ENCODE measurements at places on chromosomes 6 and 20.

DNA sequence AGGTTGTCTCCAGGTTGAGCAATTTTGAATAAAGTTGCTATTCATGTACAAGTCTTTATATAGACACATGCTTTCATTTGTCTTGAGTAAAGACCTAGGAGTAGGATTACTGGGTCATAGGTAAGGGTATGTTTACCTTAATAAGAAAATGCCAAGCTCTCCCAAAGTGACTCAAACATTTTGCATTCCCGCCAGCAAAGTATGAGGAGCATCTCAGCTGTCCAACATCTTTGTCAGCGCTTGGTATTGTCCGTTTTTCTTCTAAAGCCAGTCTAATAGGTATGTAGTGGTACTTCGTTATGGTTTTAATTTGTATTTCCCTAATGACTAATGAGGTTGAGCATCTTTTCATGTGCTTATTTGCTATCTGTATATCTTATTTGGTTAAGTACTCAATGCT, 67.2 kb downstream of the MAP3K5 start:
- DNase-seq = no peak

GRCh38 chr6:117304446-117304845, 39.1 kb downstream of the VGLL2 start:
- no peak for DNase-seq

GRCh38 chr6:169692516-169692915, 9.3 kb downstream of the WDR27 start:
- DNase-seq = no peak

DNA sequence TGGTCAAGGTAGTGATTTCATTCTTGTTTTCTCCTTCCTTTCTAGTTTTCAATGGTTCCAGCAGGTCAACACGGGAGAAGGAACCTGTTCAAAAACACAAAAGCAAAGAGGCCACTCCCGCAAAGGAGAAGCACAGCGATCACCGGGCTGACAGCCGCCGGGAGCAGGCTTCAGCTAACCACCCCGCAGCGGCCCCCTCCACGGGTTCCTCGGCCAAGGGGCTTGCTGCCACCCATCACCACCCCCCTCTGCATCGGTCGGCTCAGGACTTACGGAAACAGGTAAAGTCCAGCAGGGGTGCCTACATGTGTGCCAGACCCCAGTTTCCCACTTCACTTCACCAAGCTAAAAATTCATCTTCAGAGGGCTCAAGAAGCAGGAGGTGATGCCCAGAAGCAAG, 175.6 kb downstream of the DTNBP1 start:
- no peak for DNase-seq

GRCh38 chr6:28812778-28813569, 110.8 kb downstream of the TRIM27 start:
- no peak for DNase-seq

- DNase-seq = no peak
Observed at GRCh38 chr6:52394251-52394666, 25.9 kb upstream of the EFHC1 start.

- no peak for DNase-seq
Observed at GRCh38 chr6:497258-497657, 105.7 kb downstream of the IRF4 start.

GRCh38 chr6:20415712-20416454, 14.2 kb downstream of the E2F3 start:
- DNase-seq = no peak

- DNase-seq = no peak
Observed at GRCh38 chr6:105099371-105099770, 80.4 kb downstream of the POPDC3 start.

DNA sequence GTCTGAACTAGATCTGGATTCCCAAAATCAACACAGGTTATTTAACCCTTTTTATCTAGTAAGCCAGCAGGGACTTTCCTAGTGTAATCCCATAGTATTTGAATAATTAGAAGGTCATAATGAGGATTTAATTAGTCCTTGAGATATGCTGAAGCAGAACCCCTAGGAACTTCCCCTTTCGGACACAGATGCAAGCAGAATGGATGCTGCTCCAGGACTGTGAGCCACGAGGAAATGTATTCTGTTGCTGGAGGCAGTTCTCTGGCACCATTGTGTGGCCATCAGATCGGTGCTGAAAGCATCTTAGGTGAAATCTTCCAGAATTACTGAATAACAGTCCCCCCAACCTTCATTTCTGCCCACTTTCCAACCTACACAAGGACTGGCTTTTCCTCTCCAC, 206.9 kb downstream of the TMEM242 start:
- DNase-seq = no peak

- no peak for DNase-seq
Observed at GRCh38 chr20:19738951-19739350, 19.1 kb upstream of the RIN2 start.

DNA sequence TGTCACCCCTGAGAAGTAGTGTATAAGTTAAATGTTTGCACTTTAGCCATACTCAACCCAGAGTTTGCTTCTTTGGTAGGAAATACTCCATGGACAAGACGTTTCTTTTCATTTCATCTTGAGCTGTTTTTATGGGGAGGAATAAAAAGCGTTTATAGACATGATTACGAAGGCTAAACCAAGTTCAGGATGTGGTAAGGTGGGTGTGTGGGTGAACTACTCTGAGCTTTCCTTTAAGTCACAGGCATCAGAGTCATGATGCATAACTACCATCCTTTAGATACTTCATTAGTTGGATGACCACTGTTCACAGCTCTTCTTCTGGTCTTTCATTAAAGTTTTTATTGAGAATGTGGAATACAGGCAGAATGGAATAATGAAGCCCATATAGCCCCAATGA, 48.9 kb downstream of the EBF4 start:
- no peak for DNase-seq

DNA sequence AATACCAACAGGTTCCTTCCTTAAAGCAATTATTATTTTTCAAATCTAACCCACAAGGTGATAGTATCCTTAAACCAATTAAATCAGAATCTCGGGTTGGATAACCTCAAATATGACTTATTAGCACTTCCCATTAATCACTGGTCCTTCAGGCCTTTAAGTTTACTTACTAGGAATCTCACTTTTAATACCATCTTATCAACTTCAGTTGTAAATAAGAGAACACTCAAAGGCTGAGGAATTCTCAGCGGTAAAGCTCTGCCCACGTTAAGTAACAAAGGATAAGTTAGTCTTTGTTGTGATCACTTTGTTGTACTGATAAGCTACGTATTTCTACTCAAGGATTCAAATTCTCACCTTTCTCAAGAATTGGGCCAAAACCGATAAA, 82.0 kb downstream of the OR2B2 start:
- DNase-seq = no peak

GRCh38 chr20:18793625-18794427, 19.8 kb upstream of the SCP2D1 start:
- DNase-seq = peak; percentile 96

DNA sequence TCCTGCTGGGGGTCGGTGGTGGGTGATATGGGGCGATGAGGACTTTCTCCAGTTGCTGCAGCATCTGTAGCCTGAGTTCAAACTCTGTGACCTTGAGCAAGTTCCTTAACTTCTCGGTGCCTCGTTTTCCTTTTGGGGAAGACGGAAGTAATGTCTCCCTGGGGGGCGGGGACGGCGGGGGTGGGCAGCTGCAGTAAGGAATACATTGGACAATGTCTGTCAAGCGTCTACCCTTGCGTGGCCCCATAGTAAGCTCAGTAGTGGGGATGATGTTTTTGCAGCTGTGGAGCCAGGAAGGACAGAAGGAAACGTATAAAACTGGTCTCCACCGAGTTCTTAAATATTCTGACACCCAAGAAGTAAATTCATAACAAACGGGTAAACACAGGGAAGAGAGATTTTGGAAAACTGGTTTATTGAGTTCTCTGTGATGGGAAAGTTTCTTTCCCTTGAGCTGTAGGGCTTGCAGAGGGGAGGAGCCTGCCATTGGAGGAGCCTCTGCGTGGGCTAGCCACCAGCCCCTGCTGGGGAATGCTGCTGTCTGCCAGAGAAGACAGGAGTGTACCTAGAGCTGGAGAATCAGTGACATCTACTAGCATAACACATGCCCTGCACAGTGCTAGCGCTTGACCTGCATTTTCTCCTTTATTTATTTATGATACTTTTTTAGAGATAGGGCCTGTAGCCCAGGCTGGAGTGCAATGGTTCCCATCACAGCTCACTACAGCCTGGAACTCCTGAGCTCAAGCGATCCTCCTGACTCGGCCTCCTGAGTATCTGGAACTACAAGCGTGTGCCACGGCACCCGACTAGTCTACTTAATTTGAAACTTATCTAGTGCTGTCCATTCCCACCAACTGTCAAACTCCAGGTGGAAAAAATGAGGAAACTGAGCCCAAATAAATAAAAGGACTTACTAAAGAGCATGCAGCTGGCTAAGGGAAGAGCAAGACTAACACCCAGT, 1.2 kb upstream of the ACSS1 start:
- DNase-seq = no peak

DNA sequence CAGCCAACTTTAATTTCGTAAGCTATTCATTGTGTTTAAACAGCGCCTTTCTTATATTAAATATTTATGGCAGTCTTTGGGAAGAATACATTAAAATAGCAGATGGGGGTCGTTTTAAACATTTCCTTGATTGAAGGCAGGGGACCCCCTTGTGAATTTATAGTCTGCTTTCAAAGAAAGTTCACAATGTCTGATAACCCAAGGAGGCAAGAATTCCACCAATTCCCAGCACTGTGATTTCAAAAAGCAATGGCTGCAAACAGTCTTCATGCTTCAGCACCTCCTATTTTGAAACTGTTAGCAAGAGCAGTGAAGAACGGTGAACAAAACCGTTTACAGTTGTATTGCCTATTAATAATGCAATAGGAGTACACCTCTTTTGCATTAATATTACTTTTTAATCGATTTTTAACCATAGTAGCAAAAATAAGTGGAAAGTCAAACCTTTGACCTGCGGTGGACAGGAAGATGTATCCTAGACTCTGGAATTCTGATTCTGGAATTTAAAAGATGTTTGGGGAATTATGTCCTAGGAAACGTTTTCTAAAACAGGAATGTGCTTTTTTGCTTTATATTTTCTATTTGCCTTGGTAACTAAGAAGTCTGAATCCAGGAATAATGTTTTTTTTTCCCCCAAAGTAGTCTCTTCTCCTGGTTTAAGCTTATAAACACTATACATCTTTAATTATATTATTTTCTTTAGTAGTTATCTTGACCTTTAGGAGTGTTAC, 393.0 kb downstream of the CDKAL1 start:
- no peak for DNase-seq

- DNase-seq = no peak
Observed at GRCh38 chr6:131103296-131103695, 32.0 kb upstream of the AKAP7 start.

DNA sequence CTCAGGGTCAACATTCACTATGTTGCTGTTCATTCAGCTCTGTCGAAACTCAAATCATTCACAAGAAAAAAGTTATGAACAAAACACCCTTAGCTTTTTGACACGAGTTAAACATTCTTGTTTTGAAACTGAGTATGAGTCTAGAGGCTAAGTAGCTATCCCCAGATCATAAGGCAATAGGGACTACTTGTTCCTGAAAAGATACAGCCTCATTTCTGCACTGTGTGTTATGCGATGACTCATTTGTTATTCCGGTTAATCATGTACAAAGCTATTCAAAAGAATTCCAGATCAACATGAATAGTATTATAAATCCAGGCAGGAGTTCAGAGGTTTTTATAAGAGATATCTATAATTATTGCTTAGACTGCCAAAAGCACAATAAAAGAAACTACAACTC, 908.0 kb downstream of the QKI start:
- DNase-seq = no peak

- DNase-seq = no peak
Observed at GRCh38 chr6:20808439-20808838, 274.2 kb downstream of the CDKAL1 start.

GRCh38 chr6:19309661-19310060, 527.5 kb upstream of the ID4 start:
- no peak for DNase-seq

DNA sequence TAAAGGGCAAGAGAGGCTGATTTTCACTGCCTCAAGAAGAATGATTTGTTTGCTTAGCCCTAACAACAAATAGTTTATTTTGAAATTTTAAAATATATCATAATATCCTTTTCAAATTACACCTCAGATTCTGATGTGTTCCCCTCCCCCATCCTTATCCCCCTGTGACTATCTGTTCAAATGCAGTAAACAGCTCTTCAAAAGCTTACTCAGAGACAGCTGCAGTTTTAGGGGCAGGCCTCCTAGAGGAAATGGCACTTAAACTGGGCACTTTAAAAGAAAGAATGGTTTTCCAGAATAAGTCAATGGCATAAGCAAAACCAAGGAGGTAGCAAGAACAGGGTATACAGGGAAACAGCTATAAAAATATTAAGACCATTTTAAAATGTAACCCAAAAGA, 118.6 kb upstream of the UST start:
- DNase-seq = no peak

- DNase-seq = peak; percentile 50
Observed at GRCh38 chr20:44384423-44385027, 29.0 kb downstream of the HNF4A start.

DNA sequence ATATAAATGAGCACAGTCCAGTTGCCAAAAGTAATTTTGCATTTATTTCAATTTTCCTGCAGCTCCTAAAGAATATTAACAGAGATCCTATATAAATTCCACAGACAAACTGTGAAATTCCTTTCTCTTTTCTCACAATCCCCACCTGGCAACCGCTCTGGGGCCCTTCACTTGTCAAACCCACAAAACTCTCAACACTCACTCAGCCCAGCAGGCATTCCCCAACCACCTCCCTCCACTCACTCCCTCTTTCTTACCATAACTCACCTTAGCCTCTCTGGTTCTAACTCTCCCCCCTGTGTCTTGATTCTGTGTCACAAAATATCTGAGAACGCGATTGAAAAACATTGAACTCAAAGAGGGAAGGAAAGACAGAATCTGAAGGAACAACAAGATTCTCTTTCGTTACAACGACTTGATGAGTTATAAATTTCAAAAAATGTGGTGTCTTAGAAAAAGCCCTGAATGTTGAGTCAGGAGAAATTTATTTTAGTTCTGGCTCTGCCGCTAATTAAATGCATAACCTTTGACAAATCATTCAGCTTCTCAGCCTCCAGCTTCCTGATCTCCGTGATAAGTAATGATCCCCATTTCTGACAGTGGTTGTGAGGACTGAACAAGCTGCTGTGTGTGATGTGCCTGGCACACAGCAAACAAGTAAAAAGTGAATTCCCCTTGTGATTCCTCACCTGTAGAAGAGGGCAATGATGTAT, 87.9 kb downstream of the UNC5CL start:
- DNase-seq = no peak

DNA sequence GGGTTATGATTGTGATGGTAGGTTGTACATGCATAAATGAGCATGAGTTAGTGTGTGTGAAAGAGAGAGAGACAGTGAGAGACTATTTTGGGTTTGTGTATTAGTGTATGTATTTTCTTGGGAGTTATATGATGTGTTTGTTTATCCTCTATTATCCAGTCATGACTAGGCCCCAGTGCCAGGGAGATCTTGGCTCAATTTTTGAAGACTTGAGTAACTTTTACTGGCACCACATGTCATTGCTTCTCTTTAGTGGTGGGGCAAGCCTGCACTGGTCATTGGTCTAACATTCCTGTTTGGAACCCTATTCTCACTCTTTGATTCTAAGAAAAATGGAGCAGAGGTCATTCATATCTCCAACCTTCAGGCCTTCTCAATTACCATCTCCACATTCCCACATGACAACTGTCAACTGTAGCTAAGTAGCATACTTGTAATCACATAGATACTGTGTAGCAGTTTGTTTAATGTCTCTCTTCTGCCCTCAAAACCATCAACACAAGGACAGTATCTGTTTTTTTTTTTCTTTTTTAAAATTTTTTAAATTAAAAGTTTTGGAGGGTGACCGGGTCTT, 8.8 kb downstream of the L3MBTL1 start:
- no peak for DNase-seq

- DNase-seq = no peak
Observed at GRCh38 chr20:1945660-1946059, 48.2 kb downstream of the PDYN start.

GRCh38 chr20:16580147-16580546, 6.9 kb upstream of the KIF16B start:
- no peak for DNase-seq
